ENCODE measurements at places on chromosomes 1 and 21.

DNA sequence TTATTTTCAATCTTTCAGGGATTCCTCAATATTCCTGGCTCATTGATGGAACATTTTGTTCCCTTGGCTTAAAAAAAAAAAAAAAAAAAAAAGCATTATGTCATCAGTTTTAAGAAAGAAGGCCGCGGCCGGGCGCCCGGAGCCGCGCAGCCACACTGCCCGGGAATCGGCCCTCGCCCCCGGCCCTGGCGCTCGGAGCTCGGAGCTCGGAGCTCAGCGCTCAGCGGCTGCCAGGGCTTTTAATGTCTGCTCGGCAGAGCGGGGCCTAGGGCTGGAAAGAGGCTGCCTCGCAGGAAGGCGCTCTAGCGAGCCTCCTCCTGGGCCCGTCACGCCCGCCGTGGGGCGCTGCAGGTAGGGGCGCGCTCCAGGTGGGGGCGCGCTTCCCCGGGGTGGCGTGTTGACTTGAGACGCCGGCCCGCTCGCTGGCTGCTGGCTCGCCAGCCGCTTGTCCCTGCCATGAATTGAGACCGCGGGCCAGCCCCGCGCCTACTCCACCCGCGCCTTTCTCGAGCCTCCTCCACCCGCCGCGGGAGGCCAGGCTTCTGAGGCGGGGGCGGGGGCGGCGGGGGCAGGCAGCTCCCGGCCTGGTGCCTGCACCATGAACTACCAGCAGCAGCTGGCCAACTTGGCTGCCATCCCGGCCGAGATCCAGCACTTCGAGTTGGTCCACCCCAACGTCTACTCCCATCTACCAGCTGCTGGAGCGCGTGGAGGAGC is 5.4 kb upstream of the TDRD5 start:
- no peak for DNase-seq

GRCh38 chr1:161157867-161158266 is 1.4 kb upstream of the USP21 start:
- no peak for DNase-seq

DNA sequence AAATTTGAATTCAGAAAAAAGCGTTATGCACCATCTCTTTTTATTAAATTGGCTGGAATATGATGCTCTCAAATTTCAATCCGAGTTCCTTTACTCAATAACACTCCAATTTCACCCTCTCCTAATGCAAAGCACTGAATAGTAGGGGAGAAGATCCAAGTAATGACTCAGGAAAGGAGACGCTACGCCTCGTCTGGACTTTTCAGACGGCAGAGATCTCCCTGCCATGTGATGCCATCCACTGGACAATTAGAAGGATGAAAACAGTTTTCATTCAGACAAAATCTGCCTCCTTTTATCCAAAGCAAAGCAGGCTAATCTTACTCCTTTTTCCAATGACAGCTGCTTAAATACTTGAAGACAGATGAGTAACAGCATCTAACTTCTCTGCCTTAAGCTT is 242.4 kb upstream of the GREM2 start:
- no peak for DNase-seq

DNA sequence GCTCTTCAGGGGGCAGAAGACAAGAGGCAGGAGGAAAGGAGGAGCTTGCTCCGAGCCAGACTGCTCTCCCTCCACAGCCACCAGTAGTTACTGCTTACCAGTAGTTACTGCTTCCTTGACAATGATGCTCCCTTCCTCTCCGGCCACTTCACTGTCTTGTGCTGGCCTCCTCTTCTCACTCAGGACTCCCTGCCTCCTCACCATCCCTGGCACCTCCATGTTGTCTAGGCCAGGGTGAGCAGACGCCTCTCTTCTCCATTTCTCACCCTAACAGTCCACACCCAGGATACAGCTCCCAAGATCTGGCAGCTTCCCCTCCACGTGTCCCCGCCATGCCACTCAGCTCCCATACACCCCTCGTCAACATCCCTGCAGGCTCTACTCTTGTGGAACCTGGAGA is 82.4 kb upstream of the TLR5 start:
- no peak for DNase-seq

DNA sequence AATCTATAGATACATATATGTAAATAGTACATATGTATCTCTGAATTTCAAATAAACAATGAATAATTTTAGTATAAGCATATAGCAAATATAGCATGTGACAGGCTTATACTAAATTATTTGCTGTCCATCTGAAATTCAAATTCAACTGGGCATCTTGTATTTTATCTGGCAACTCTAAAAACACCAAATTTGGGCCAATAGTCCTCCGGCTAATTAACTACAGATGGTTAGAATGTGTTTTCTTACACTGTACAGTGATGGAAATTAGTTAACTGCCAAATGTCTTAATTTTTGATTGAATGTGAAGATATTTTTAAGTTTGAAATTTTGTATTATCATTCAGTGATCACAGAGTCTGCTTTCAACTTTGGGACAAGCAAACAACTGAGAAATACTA is 30.7 kb downstream of the KCNJ15 start:
- DNase-seq, result no peak

DNA sequence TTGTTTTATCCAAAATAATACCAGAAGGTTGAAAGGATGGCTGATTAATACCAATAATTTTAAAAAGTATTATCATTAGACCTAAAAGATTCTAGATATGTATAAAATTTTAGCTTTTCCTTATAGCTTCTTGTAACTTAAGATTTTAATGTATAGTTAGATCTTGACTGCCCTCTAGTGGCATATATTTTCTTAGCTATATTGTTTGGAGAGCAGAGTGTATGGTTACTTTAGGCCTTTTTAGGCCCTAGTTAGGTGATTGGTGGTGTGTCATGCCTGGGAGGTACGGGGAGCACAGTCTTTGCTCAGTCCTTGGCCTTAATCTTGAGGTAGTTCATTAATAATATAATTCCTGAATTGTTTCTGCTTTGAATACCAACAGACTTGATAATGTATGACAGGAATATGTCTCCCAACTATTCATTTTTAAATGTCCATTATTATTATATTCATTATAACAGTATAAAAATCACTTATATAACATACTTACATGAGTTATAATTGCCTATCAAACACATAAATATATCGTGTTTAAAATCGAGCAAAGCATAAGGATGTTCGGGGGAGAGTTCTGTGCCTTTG is 328.4 kb downstream of the ZP4 start:
- peak; percentile 17 for DNase-seq

GRCh38 chr1:72936942-72937341 is 654.6 kb upstream of the NEGR1 start:
- no peak for DNase-seq

DNA sequence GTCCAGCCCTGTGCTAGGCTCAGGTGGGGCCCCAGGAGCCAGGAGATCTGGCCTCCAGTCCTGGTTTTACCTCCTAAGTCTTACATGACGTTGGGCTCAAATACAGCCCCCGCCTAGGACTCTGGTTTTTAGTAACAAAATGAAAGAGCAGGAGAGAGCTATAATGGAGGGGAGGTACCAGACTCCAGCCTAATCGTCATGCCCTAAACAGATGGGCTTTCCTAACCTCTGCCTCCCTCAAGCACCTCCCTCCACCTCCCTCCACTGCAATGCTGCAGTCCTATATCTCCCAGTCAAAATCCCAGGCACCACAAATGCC is 28.6 kb downstream of the TTC39A start:
- DNase-seq, result no peak

DNA sequence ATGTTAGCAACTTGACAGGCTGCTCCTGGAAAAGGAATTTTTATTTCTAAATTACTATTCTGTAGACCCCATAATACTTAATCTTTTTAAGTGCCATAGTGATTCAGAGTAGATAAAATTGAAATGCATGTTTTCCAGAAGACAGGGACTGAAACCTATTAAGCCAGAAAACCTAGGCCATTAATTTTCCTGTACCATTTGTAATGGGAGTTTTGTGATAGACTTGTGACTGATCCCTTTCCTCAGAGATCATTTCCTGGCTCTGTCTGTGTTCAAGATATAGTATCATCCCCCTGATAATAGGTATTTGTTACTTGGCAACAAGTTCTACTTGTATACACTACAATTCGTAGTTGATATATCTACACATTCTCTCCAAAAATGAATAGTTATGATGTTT is 1609.8 kb downstream of the AMY1C start:
- DNase-seq, result no peak

DNA sequence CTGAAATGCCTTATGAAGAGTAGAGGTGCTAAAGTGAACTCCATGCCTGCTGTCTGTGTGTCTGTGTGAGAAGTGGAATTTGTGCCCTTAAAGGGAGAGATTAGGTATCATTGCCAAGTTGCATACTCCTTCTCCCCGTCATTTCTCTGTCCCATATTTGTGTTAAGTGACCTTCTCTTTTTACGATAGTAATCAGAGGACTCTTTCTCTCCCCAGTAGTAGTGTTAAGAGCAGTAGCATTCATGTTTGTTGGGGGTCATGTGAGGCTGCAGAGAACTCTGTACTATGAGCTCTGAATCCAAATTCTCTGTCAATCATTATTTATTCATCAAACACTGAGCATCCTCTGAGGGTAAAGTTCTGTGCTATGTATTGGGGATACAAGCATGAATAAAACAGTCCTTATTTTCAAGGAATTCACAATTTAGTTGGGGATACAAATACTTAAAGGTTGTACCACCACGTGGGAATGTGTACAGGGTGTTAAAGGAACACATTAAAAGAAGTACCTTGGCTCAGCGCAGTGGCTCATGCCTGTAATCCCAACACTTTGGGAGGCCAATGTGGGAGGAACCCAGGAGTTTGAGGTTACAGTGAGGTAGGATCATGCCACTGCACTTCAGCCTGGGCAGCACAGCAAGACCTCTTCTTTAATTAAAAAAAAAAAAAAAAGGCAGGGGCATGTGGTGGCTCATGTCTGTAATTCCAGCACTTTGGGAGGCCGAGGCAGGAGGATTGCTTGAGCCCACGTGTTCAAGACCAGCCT is 24.8 kb upstream of the KCNQ4 start:
- no peak for DNase-seq

DNA sequence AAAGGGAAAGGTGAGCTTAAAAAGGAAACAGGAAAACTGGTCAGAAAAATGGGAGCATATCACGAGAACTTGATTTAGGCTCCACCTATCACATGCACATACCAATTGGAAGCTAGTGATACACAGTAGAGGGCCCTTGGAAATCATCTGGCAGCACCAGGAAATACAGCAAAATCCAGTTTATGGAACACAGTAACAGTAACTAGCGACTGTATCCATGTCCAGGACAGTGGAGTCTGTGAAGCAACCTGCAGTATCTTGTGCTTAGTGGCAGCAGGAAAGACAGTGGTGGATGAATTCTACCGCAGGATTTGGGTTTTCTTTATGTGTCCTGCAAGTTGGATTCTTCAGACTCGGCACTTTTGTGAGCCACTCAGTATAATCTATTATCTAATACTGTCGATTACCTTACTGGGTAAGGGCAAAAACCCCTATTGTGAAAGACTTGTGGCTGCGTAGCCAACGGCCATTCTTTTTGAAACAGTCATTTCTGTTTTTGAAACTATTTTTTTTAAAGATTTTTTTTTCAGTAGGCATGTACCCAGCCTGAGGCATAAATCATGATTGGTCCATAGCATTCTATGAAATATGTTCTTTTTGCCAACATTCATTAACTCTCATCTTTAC is 1.6 kb upstream of the KDM4A start:
- no peak for DNase-seq

All from H54 (cell line).